ENCODE measurements at places on chromosomes 12 and 14. TPM values are rescaled to one million over a fixed set of nuclear protein-coding genes. Genes with fewer than 3 reads are reported as not detected.

- no peaks in the 10 kb centered on the region for H3K36me3 ChIP-seq
- peaks cover 19% of the 10 kb centered on the region for H3K4me1 ChIP-seq
- H3K27me3 ChIP-seq, result no peaks in the 10 kb centered on the region
- no peak overlapping the region for H3K4me3 ChIP-seq
- H3K27ac ChIP-seq, result no peak overlapping the region
- DNase-seq, result no peak
Measured at GRCh38 chr12:93225094-93225493, 152.6 kb upstream of the NUDT4 start.

DNA sequence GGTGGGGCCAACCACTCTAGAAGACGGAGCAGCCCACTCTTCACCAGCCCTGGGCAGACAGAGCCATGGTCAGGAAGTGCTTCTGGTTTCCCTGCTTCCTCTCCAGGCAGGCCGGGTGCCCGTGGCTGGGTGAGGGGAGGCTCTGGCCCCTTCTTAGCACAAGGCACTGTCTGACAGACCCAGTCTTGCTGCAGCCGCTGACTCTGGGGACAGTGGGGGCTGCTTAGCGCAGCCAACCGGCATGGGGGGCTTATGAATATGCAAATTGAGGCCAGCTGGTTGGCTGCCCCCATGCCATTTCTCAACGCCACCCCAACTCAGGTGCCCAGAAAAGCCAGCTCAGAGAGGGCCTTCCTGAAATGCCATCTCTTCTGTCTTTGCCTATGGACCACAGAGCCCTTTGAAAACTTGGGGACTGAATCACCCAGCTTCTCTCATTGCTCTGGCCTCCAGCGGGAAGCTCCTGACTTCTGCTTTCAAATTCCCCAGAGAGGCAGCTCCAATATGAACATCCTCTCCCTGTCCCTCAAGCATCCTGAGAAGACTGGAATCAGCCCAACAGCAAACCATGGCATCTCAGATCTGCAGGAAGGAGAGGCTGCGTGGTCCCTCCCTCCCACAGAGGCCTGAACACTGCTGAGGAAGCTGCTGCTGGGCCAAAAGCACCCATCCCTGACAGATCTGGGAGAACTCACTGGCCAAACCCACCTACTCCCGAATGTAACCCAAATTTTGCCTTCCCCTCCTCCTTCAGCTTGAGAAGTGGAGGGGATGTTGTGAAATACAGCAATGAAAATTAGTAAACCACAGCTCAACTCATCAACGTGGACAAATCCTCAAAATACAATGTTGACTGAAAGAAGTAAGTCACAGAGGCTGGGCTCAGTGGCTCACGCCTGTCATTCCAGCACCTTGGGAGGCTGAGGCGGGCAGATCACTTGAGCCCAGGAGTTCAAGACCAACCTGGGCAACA is at the start of gene PROX2:
PROX2 (minus strand) TSS at position 205 of the 973 bp plus-strand sequence. CDS start 12,311 bp downstream, outside the sequence.
- no peak for DNase-seq
- H3K4me3 ChIP-seq, result no peak within 1 kb of the TSS
- H3K4me1 ChIP-seq, result peaks cover 11% of the 10 kb centered on the region
- no peak within 1 kb of the TSS for H3K27ac ChIP-seq
- H3K27me3 ChIP-seq, result no peaks in the 10 kb centered on the region
- no peaks in the 10 kb centered on the region for H3K36me3 ChIP-seq

DNA sequence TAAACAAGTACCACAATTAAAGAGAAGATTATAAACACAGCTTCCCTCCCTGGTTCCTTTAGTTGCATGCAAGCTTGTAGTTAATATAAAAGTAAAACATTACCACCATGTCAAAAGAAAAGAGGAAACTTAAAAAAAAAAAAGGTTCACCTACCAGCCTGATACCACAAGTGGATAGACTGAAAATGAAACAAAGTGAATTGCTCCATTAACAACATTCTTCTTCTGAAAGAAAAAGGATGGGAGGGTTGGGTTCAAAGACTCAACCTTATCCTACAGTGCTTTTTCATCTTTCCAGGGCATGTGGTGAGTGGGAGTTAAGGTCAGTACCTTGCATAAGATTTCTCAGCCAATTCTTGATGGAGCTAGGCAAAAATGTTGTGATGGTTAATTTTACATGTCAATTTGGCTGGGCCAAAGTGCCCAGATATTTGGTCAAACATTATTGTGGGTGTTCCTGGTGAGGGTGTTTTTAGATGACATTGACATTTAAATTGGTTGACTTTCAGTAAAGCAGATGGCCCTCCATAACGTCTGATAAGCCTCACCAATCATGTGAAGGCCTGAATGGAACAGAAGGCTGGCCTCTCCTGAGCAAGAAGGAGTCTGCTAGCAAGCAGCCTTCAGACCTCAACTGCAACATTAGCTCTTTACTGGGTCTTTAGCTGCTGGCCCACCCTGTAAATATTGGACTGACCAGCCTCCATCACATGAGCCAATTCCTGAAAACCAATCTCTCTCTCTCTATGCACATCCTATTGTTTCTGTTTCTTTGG is 28.8 kb downstream of the VCPKMT start:
- DNase-seq, result no peak
- H3K36me3 ChIP-seq, result no peaks in the 10 kb centered on the region
- H3K27me3 ChIP-seq, result no peaks in the 10 kb centered on the region
- peaks cover 18% of the 10 kb centered on the region for H3K4me1 ChIP-seq

DNA sequence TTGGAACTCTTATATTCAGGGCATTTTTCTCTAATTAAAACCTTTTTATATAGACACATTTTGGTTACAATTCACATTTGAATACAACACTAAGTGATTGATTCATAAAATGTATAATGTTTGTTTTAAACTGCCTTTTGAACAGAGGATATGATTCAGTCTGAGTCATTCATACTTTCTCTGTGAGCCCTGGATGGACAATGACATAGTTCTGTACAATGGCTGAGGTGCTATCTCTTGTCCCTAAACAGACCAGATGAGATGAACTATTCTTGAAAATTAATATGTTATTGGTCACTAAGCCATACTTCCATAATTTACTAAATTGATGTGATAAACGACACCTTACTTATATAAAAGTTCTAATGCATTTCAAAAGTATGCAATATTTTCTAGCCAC is 199.7 kb upstream of the ATXN7L3B start:
- peaks cover 7% of the 10 kb centered on the region for H3K4me1 ChIP-seq
- H3K4me3 ChIP-seq, result no peak overlapping the region
- no peak overlapping the region for H3K27ac ChIP-seq
- no peaks in the 10 kb centered on the region for H3K36me3 ChIP-seq
- no peaks in the 10 kb centered on the region for H3K27me3 ChIP-seq
- peak; percentile 67 for DNase-seq

DNA sequence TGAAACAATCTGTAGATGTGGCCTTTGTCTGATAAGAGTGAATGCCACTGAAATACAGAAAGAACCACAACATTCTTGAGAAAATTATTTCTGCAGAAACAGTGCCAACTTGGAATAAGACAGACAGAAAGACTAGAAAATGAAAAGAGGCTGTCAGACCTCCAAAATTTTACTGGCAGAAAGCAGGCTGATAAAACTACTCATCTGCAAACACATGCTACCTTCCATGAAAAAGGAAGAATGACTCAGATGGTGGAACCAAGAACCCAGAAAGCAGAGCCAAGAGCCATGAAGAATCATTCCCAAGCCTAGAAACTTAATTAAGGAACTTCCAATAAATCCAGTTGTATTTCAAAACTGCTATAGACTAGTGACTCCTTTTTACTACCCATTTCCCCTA is 31.9 kb upstream of the OSBPL8 start:
- peaks cover 29% of the 10 kb centered on the region for H3K4me1 ChIP-seq
- peak overlapping the region; percentile 27 for H3K27ac ChIP-seq
- H3K4me3 ChIP-seq, result no peak overlapping the region
- no peaks in the 10 kb centered on the region for H3K36me3 ChIP-seq

- H3K4me3 ChIP-seq, result no peak overlapping the region
- no peaks in the 10 kb centered on the region for H3K4me1 ChIP-seq
- no peak for DNase-seq
- H3K27ac ChIP-seq, result no peak overlapping the region
- no peaks in the 10 kb centered on the region for H3K36me3 ChIP-seq
Measured at GRCh38 chr12:5881666-5882065, 63.4 kb downstream of the ANO2 start.

- no peak for DNase-seq
- no peaks in the 10 kb centered on the region for H3K4me1 ChIP-seq
- no peaks in the 10 kb centered on the region for H3K36me3 ChIP-seq
- no peaks in the 10 kb centered on the region for H3K27me3 ChIP-seq
- no peak overlapping the region for H3K27ac ChIP-seq
- no peak overlapping the region for H3K4me3 ChIP-seq
Measured at GRCh38 chr14:64584190-64584589, 34.4 kb downstream of the PPP1R36 start.

- peaks cover 6% of the 10 kb centered on the region for H3K4me1 ChIP-seq
- H3K27me3 ChIP-seq, result no peaks in the 10 kb centered on the region
- no peak overlapping the region for H3K27ac ChIP-seq
Measured at GRCh38 chr12:19641235-19642080, 202.2 kb downstream of the AEBP2 start.

DNA sequence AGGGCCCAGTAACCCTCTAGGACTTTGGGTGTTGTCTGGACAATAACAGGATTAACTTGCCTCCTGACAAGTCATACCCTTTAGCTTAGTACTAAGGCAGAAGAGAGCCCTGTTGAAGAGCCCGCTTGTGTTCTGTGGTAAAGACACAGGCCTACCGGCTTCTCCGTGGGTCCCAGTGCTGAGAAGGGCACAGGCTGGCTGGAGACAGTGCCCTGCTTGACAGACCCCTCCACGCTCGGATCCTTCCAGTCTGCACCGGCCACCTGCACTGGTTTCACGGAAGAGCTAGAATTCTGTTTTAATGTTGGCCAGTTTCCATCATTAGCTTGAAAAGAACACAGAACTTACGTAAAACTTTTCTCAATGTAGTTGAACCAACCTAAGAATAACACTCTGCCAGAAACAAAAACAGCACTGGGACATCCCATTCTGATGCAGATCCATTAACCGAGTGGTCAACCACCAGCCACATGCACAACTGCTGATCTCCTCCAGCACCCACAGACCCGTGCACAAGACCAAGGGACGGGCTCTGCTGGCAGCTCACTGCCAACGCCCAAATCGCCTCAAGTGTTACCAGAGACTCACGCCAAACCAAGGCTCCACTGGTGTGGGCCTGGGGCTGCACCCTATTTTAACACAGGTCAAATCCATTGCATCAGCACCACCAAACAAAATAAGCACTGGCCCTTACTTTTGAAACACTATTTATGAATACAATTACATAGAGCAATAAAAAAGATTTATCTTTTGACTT is 27.1 kb downstream of the ZFYVE21 start:
- no peaks in the 10 kb centered on the region for H3K27me3 ChIP-seq
- DNase-seq, result no peak

GRCh38 chr12:53190108-53190729 is 9.5 kb upstream of the CSAD start:
- H3K4me1 ChIP-seq, result peaks cover 2% of the 10 kb centered on the region
- peaks cover 50% of the 10 kb centered on the region for H3K36me3 ChIP-seq
- DNase-seq, result peak; percentile 68
- H3K4me3 ChIP-seq, result no peak overlapping the region

GRCh38 chr14:103199124-103199523 is 75.9 kb downstream of the TNFAIP2 start:
- no peaks in the 10 kb centered on the region for H3K27me3 ChIP-seq
- no peak overlapping the region for H3K27ac ChIP-seq
- peaks cover 16% of the 10 kb centered on the region for H3K4me1 ChIP-seq
- no peak for DNase-seq
- no peak overlapping the region for H3K4me3 ChIP-seq
- peaks cover 8% of the 10 kb centered on the region for H3K36me3 ChIP-seq

DNA sequence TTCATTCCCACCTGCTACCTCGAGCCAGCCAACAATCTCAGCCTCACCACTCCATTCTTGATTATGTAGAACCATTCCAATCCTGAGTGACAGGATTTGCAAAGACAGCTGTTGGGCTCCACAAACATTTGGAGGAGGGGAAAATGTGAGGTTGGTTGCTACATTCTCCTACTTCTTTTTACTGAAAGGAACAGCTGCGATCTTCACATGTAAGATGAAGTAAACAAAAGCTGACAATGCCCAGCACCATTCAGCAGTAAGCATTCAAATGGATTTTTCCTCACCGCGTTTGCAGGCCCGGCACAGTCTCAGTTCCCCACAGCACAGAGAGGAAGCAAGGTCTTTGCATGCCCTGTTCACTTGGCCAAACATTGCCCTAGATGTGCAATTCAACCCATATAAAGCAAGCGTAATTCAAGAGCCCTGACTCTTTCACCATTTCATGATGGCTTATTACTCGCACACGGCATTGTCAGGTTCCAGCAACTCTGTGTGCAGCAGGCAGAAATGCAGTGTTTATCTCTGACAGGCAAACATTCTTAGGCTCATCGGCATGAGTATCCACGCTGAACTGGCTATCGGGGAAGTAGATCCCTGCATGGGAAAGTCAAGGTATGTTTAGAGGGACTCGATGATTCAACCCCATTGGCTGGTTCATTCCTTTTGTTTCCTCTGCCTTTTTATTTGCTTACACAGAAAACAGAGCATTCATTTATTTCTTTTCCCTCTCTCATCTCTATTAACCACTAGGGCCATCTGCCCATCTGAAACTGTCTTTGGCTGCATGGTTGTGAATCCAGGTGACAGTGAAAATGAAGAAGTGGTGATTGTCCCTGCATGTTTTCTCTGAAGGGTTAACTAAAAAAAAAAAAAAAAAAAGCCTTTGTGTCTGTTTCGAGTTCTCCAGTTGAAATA is 236.1 kb upstream of the PLEKHG7 start:
- no peak overlapping the region for H3K4me3 ChIP-seq
- no peak for DNase-seq
- peaks cover 15% of the 10 kb centered on the region for H3K4me1 ChIP-seq
- no peaks in the 10 kb centered on the region for H3K36me3 ChIP-seq

- peak overlapping the region; percentile 29 for H3K27ac ChIP-seq
- no peaks in the 10 kb centered on the region for H3K36me3 ChIP-seq
- H3K27me3 ChIP-seq, result no peaks in the 10 kb centered on the region
- H3K4me1 ChIP-seq, result peaks cover 6% of the 10 kb centered on the region
- DNase-seq, result no peak
Measured at GRCh38 chr12:105275997-105276733, 40.2 kb upstream of the APPL2 start.

DNA sequence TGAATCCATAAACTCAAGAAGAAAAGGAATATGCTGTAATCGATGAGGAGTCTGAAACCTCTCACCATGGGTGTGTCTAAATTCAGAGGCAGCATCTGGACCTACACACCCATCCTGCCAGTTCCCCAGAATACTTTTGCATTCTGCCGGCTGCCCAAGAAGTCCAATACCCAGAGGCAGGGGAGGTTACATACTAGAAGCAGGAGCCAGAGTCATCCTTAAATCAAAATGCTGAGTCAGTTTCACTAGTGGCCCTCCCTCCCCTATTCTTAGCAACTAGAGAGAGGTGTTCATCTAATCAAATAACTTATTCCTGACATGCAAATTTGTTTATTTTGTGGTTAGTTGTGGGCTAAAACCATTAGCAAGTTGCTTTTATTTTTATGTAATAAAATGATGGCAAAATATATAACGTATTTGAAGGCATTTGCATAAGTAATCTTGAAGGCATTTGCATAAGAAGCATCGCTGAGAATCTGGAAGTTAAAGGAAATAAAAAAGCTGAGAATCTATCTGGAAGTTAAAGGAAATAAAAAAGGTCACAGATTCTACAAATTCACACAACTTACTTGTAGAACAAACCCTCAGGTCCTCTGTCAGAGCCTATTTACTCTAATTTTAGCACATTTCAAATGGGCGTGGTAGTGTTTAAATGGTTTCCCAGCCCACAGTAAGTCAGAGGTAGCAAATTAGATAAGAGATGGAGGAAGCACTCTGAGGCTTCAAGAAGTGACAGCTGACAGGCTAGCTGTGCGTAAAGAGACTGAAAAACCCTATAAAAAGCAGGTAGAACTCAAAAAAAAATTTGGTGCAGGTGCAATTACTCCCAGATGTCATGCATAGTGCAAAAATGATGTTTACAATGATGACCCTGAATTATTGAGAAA is 7.8 kb downstream of the BHLHE41 start:
- no peaks in the 10 kb centered on the region for H3K27me3 ChIP-seq
- peaks cover 27% of the 10 kb centered on the region for H3K4me1 ChIP-seq
- no peaks in the 10 kb centered on the region for H3K36me3 ChIP-seq
- no peak overlapping the region for H3K4me3 ChIP-seq

Gene BCL2L14
- not detected for total RNA-seq

Gene OVCH1
- total RNA-seq, result 1.9 TPM

Gene ANKS1B
- 17.7 TPM for total RNA-seq

All from MCF 10A (cell line).